NCI-H1417 (cell line): ENCODE measurements at places on chromosomes 3 and 15.
A peak's percentile ranks its signal among the peaks of the same experiment; 100 is the strongest.

GRCh38 chr3:12947504-12948369 is 106.4 kb upstream of the RPL32 start:
- DNase-seq: no peak

- DNase-seq: no peak
These were observed 25.2 kb downstream of the SNAPC5 start for GRCh38 chr15:66472176-66472999.

DNA sequence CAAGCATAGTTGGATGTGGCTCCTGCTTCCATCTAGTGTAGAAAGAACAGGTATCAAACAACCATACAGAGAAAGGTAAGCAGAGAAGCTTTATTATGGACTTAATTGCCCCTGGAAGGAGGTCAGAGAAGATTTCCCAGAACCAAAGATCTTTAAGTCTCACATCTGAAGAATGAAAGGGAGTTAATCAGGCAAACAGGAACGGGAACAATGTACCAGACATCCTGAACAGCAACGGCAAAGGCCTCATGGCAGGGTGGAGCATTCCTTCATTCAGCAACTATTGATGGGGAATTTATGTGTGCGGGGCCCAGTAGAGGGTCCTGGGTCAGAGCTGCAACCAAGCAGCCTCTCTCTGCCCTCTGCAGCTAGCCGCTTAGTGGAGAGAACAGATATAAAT is 61.5 kb downstream of the LMCD1 start:
- DNase-seq: no peak

GRCh38 chr3:15501126-15501525 is 20.4 kb downstream of the COLQ start:
- peak; percentile 46 for DNase-seq

GRCh38 chr3:9769426-9770275 is at the start of gene CAMK1:
Gene CAMK1 (minus strand): TSS chr3:9769947. CDS start chr3:9767749, 2,198 bp downstream.
- peak; percentile 44 for DNase-seq

DNA sequence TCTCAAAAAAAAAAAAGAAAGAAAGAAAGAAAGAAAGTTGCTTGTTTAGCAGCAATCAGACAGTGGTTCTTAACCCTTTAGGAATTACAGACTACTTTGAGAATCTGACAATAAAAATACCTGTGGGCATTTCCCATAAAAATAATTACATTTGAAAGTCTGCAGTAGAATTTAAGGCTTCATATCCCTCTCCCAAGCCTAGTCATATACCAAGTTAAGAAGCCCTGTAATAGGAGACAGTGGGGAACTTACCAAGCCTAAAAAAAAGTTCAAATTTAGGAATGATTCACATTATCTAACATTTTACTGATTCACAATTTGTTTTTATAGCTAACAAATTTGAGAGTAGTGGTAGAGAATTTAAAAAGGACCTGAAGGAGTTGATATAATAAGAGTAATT is 47.5 kb downstream of the LRRFIP2 start:
- no peak for DNase-seq

- DNase-seq: no peak
These were observed 153.9 kb downstream of the APBA2 start for GRCh38 chr15:29039466-29040369.

DNA sequence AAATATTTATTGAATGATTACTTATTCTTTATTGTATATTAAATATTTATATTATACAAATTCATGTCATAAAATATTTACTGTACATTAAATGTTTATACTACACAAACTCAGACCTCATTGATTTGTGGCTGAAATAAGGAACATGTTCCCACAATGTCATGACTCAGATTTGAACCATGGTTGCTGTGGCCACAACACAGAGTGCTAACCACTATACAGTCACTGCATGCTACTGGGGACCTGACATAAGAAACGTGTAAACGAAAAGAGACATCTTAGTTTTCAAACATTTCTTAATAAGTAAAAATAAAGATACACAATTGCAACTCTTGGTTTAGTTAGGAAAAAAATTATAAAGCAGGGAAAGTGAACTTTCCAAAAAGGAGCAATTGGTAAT is 99.1 kb upstream of the AGTR1 start:
- DNase-seq: no peak

- DNase-seq: peak; percentile 19
These were observed 225.6 kb upstream of the ROPN1 start for GRCh38 chr3:124217542-124217941.

DNA sequence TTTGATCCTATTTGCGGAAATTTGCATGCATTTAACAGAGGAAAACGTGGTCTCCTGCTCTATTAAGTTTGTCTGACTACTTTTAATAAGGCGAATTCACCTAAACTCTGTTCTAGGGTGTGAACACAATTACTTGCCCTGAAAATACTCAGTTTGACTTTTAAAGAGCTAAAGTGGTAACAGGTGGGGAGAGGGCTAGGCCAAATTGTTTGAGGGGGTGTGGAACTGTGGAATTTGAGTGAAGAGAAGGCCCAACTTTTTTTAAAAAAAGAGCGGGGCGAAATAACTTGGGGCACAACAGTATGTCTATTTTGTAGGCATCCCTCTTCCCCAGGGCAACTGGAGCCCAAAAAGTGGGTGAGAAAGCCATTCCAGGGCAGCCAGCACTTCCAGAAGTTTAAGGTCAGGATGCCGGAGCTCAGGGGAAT is 580 bp upstream of the FXR1 start:
- DNase-seq: no peak

DNA sequence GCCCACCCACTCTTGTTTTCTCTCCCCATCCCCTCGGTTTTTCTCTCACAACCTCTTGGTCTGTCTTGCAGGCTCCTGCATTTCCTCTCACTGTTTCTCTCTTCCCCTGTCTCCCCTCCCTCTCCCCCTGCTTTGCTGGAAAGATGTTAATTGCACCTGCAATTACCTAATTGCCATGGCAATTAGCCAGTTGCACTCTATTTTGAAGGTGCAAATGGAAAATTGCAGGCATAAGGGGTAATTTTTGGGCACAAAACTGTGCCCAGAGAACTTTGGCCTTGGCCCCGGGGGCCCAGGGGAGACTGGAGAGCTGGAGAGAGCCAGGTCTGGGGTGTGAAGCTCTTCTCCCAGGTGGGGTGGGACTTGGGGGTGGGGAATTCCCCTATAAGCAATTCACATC is 164.5 kb upstream of the TLE3 start:
- DNase-seq: peak; percentile 69

- no peak for DNase-seq
These were observed 8.3 kb upstream of the TXNRD3 start for GRCh38 chr3:126663257-126663656.
